Placental epithelial cell (primary cell): ENCODE measurements at places on chromosomes 2 and 18. TPM values are rescaled to one million over a fixed set of nuclear protein-coding genes. Genes with fewer than 3 reads are reported as not detected.

TP53I3 gene
- 171 and 188 TPM in 2 replicates for total RNA-seq

LYG2 gene
- not detected in 2 replicates for total RNA-seq

ANKRD62 gene
- total RNA-seq, result not detected in 2 replicates

GALNT14 gene
- total RNA-seq, result not detected in 2 replicates

SLC9A4 gene
- total RNA-seq, result 0.22 and 0.79 TPM in 2 replicates

MYL1 gene
- total RNA-seq, result not detected in 2 replicates
